Ovary (tissue), 10 donors: ENCODE measurements at places on chromosomes 4 and X. TPM values are rescaled to one million over a fixed set of nuclear protein-coding genes. Genes with fewer than 3 reads are reported as not detected.
A peak's percentile ranks its signal among the peaks of the same experiment; 100 is the strongest.

DNA sequence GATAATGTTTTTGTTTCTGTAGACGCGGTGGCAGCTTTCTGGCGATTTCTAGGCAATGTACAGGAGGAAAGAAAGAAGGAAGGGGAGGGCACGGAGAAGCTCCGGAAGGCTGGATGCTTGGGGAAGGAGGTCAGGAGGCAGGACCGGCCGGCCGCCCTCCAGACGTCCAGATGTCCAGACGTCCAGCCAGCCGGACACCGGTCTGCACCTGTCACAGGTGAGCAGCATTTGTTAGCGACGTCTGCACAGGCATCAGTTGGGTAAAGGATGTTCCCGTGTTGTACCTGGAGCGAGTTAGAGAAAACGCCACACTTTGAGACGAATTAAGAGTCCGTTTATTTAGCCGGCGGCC, 90.0 kb upstream of the PPP2R3B start:
- no peak for DNase-seq

- DNase-seq, result no peak
Measured at GRCh38 chr4:54446581-54446980, 211.2 kb upstream of the KIT start.

DNA sequence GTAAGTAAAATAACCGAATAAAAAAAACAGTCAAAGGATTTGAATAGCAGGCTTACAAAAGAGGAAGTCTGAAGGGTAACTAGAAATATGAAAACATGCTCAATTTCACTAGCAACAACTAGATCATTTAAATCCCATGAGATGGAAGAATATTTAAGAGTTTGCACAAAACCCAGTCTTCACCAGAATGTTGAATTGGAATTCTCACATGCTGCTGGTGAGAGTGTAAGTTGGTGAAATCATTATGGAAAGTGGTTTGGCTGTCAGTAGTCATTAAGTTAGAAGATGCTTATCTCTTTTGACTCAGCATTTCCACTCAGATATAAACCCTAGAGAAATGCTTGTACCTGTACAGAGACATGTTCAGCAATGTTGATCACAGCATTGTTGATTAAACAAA, 110.1 kb downstream of the PGRMC2 start:
- no peak for DNase-seq

Gene HPSE
- total RNA-seq, result 4.3 TPM

DNA sequence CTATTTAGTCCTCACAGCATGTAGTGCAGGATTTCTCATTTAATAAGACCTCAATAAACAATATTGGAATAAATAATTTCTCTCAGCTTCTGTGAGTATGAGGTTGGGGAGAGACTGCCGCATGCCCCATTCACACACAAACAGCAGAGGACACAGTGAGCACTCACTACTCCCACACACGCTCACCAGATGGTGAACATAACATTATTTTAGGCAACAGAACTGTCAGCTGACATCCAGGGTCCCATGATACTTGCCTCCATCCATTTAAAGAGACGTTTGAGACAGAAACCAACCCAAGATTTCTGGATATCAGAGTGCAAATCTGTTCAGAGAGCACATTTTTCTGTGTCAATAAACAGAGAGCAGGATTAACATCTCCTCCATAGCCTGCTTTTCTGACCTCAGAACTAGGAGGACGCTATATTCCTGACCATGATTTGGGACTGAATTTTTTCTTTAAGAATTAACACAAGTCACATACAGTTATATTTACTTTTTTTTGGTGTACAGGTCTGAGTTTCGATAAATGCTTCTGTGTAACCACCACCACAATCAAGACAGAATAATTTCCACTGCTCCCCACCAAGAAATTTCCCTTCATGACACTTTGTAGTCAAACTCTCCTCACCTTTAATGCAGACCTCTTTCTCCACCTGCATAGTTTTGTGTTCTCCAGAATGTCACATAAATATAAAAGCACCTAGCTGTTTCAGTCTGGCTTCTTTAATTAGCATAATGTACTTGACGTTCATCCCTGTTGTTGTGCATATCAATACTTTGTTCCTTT, 16.7 kb downstream of the GPRIN3 start:
- DNase-seq, result no peak

GRCh38 chrX:11059933-11060332, 51.2 kb upstream of the HCCS start:
- DNase-seq, result no peak

- DNase-seq, result no peak
Measured at GRCh38 chr4:134200811-134201215, 776 bp downstream of the PABPC4L start.

Gene WDFY3
- 77.4 TPM for total RNA-seq

Gene FGFBP1
- not detected for total RNA-seq

Gene GBA3
- not detected for total RNA-seq

DNA sequence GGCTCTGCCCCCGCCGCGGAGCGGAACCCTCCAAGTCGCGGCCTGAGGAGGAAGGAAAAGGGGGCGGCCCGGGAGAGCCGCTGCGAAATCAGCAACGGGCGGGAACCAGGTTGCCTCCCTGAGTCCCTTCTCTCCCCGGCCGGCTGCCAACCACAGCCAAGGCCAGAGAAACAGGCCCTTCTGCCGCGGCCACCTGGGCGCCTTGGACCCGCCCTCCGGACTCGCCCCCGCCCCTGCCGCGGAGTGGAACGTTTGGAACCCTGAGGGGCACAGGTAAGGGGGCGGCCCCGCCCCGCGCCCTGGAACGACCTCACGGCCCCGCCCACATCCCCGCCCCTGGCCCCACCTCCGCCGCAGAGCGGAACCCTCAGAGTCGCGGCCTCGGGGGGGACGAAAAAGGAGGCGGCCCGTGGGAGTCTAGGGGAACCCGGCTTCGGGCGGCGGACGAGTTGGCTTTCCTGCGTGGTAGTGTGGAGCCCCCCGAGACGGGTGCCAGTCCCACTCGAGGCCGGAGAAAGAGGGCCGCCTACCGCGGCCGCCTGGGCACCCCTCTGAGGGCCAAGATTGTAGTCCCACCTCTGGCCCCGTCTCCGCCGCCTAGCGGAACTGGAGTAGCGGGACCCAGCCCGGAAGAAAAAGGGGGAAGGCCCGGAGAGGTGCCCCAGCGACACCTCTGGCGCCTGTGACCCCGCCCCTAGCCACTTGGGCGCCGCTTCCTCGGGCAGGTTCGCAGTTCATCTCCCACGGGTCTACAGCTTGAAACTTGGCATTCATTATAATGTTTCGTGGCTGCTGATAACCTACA, 669 bp upstream of the PHKA2 start:
- DNase-seq, result peak; percentile 80

DNA sequence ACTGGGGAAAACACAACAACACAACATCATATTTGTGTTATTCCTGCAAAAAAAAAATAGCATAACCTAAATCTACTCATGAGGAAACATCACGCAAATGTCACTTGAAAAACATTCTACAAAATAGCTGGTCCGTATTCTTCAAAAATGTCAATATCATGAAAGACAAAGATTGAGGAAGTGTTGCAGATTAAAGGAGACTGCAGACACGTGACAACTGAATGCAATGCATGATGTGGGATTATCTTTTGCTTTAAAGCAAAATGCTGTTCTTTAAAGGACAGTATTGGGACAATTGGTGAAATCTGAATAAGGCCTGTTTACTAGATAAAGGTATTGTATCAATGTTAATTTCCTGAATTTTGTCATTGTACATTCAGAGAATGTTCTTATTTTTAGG, 157.7 kb downstream of the SMIM20 start:
- DNase-seq, result no peak

Gene TSPAN7
- 19.5 TPM for total RNA-seq

DNA sequence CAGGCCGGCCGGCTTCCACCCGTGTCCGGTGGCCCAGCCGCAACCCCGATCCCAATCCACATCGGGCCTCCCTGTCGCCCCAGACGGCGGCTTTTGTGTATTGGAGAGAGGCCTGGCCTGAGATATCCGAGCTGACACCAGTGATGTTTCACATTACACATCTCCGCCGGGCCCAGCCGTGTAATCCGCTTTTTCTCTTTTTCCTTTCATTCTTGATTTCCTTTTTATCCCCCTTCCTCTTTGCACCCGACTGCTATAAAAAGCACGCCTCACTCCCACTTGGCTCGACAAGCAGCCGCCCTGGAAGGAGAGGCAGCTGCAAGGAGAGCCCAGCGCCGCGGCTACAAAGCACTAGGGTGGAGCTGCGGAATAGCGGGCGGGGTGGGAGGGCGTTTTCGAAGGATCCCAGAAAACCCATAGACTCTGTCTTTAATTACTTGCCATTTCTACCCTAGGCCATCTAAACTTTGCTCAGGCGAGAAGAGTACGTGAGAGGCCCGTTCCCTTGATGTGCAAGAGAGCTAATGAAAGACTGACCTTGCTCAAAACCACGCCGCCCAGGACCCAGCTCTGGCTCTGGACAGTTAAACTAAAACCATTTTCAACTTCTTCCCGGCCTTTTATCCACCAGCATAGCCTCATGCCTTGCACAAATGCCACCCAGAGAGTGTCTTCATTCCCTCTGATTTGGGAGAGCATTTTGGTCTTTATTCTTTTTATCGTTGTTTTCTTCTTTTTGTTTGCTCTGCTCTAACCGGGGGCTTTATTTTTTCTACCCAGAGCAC, 3.2 kb downstream of the PITX2 start:
- DNase-seq, result no peak

- DNase-seq, result no peak
Measured at GRCh38 chr4:151799417-151800012, 38.7 kb upstream of the GATB start.

Gene ETDC
- not detected for total RNA-seq

Gene PLP1
- 5.5 TPM for total RNA-seq

Gene NPFFR2
- total RNA-seq, result not detected

DNA sequence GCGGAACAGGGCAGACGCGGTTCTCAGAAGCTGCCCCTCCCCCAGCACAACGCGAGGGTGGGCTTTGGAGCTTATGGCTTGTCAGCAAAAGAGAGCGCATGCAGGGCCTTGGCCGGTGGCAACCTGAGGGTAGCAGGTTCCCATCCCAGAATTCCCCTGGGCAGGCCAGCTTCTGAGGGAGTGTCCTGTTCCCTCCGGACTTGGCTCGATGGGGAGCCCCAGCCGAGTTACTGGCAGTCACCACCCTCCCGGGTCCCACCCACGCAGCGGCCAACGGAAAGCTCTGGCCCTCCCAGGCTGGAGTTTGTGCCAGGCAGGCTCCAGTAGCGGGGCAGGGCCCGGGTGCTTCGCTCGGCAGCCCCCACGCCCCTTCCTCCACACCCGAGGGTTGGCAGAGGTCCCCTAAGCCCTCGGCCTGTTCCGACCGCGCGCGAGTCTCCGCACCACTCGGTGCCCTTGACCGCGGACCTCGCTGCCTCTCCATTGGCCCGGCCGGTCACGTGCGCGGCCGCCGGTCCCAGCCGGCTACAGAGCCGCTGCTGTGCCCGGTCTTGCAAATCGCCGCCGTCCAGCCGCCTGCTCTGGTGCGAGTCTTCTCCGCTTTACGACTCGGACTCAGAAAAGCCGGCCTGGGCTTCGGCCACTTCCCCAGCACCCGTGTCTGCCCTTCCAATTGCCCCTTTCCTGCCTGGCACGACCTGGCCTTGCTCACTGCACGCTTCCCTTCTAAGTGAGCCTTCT, 20.9 kb upstream of the MTM1 start:
- DNase-seq, result peak; percentile 82

DNA sequence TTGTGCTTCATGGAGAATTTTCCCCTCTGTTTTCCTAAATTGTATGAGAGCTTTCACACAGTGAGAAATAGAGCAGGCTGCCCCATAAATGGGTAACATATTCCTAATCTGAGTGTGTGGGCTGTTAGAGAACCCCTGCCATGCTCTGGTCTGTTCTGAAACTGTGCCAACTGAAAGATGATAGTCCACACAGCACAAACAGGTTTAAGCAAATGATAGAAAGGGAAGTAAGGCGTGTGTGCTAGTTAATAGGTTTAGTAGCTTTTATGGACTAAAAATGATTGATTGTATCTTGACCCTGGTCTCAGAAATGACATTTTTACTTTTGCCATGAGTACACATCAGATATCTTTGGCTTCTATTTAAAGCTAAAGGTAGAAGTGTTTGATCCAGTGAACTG, 106.2 kb downstream of the PRRG1 start:
- no peak for DNase-seq

DNA sequence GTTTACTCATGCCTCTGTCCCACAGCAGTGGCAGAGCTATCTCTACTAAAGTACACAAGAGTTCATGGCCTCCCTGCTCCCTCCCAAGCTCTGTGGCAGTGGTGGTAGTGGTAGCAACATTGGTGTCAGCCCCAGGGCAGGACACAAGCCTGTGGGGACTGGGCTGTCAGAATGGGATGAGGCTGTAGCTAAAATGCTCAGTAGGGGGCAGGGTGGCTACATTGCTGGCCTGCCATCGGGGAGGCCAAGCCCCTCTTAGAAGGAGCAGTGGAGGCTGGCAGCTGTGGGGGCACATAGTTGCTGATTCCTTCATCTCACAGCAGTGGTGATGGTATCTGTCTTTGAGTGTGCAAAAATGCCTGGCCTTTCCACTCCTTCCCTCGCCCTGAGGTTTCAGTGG, 461.7 kb downstream of the PCDH18 start:
- DNase-seq, result no peak

Gene ZCCHC13
- total RNA-seq, result not detected

DNA sequence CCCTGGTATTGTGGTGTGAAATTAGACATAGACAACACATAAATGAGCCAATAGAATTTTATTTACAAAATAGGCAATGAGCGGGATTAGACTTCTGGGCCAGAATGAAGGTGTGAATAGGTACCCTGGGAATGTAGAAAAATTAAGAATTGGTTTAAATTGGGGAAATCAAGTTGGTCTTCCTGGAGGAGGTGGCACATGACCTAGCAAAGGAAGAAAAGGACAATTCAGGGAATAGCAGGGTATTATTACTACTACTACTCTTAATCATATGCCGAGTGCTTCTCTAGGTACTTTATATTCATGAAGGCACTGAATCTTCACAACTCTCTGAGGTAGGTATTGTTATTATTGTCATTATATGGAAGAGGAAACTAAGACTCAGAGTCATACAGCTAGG, 202.1 kb downstream of the LHFPL1 start:
- no peak for DNase-seq

DNA sequence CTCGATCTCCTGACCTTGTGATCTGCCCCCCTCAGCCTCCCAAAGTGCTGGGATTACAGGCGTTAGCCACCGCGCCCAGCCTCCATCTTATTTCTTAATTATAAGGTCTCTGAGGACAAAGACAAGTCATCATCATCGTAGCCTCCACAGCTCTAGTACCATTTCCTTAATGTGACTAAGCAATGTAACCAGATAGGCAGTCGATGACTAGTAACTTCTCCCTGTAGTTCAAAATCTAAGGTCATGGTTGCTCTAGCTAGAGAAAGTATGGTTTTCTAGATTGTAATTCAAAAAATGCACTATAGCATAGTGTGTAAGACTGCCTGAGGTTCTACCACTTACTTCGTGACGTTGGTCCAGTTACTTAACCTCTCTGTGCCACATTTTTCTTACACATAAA, 6.9 kb downstream of the SLC39A8 start:
- no peak for DNase-seq

- DNase-seq, result no peak
Measured at GRCh38 chr4:46389301-46389775, 590 bp downstream of the GABRA2 start.

Gene MGARP
- 12.5 TPM for total RNA-seq

- DNase-seq, result no peak
Measured at GRCh38 chr4:14853176-14853943, 148.9 kb upstream of the CPEB2 start.

Gene PRSS12
- total RNA-seq, result 0.68 TPM

Gene IL9R
- not detected for total RNA-seq

GRCh38 chr4:109816082-109816442, 500 bp downstream of the GAR1 start:
- DNase-seq, result no peak
